Activated CD4-positive, alpha-beta memory T cell treated with anti-CD3 and anti-CD28 coated beads, Interleukin-2, amount 10 ng/mL, durations not matched to agents 7 days and 5 days (primary cell): ENCODE measurements at places on chromosomes 4 and X. TPM values are rescaled to one million over a fixed set of nuclear protein-coding genes. Genes with fewer than 3 reads are reported as not detected.

The OTC gene
- not detected for total RNA-seq

DNA sequence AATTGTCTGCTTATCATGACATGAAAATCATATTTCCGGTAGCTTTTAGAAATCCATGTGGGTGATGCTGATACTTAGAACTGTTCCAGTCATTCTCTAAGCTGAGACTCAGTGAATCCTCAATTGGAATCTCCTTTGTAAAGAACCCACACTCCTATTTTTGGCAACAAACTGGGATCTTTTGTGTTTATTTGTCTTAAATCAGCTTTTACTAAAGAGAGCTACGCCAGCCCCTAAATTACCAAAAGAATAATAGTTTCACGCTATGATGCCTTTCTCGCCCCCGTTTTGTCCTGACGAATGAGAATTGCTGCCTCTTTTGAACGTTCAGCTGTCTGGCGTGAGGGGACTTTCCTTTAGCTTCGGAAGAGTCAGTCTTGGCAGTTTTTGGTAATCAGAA, 195.9 kb downstream of the SHOX start:
- DNase-seq = no peak
- H3K27me3 ChIP-seq = no peaks in the 10 kb centered on the region
- no peaks in the 10 kb centered on the region for H3K4me1 ChIP-seq
- H3K36me3 ChIP-seq = no peaks in the 10 kb centered on the region
- H3K27ac ChIP-seq = no peak overlapping the region

DNA sequence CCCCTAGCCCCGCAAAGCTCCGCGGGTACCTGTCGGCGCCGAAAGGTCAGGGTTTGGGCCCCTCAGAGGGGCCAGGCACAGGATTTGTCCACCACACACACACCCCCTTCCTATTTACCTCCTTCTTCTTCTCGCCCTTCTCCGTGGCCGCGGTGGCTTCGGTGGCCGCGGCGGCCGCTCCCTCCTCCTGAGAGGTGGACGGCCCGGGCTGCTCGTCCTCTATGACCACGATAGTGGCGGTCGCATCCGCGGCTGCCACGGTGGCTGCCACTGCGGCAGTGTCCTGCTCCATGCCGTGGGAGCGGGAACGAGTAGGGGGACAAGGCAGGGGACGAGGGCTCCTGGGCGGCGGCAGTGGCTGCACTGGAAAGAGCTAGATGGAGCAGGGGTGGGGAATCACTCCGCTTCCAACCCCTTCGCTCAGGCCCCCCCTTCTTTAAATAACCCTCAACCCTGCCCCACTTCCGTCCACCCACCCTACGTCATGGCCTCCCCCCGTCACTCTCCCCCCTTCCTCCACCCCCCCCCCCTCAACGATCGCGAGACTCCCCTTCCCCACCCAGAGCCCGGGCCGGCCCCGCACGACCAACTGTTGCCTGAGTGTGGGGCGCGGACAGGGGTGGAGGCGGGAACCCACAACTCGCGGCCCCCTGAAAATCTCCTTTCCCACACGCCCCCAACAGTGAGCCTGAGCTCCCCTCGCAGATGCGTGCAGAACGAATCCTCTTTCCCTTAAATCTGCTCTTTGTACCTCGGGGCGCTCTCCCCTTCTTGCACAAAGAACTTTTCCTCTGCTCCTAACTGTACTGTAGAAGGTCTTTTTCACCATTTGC, at the start of gene SMARCA1:
Gene SMARCA1, minus strand, starts transcription at position 412 of the 833 bp plus-strand sequence. Its CDS starts 120 bp downstream, at position 292.
- peak within 1 kb of the TSS; percentile 57 for H3K4me3 ChIP-seq
- peaks cover 30% of the 10 kb centered on the region for H3K27me3 ChIP-seq
- H3K4me1 ChIP-seq = peaks cover 5% of the 10 kb centered on the region
- DNase-seq = no peak

DNA sequence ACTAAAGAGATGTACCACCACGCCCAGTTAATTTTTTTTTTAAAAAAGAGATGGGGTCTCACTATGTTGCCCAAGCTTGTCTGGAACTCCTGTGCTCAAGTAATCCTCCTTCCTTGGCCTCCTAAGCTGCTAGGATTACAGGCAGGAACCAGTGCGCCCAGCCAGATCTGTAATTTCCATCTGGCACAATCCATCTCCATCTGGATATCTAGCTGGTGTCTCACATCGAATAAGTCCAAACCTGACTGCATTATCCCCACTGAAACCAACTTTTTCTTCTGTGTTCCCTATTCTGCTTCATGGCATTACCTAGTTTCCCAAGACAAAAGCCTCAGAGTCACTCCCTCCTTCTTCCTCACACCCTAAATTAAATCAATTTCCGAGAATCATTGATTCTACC, 125.8 kb upstream of the TEX13C start:
- no peaks in the 10 kb centered on the region for H3K4me1 ChIP-seq
- H3K27ac ChIP-seq = no peak overlapping the region
- H3K4me3 ChIP-seq = no peak overlapping the region
- H3K36me3 ChIP-seq = no peaks in the 10 kb centered on the region

- peaks cover 16% of the 10 kb centered on the region for H3K4me1 ChIP-seq
- H3K27me3 ChIP-seq = peaks cover 46% of the 10 kb centered on the region
- no peak overlapping the region for H3K4me3 ChIP-seq
- no peaks in the 10 kb centered on the region for H3K36me3 ChIP-seq
- H3K27ac ChIP-seq = no peak overlapping the region
Measured at GRCh38 chr4:140056015-140056414, 98.0 kb downstream of the MAML3 start.

- H3K27ac ChIP-seq = peak overlapping the region; percentile 61
- no peaks in the 10 kb centered on the region for H3K27me3 ChIP-seq
- peak; percentile 19 for DNase-seq
- no peak overlapping the region for H3K4me3 ChIP-seq
Measured at GRCh38 chrX:101415180-101416145, 7.4 kb downstream of the HNRNPH2 start.

The GPC3 gene
- total RNA-seq = 0.13 TPM

- H3K27ac ChIP-seq = no peak overlapping the region
- H3K4me3 ChIP-seq = no peak overlapping the region
Measured at GRCh38 chr4:10816571-10816970, 132.0 kb upstream of the CLNK start.

The KCNIP4 gene
- not detected for total RNA-seq

The F11 gene
- not detected for total RNA-seq

DNA sequence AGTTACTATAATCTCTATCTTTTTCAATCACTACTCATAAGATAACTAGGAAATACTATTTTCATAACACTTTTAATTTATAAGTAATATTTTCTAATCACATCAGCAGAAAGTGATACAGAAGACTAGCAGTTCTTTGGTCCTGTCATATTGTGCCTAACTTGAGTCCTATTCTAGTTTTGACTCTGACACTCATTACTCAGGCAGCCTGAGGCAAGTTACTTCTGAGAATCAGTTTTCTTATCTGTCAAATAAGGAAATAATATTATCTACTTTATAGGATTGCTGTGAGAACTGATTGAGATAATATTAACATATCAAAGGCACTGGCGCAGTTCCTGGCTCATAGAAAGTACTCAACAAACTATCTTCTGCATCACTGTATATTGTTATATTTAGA, 17.8 kb downstream of the PITX2 start:
- H3K27me3 ChIP-seq = peaks cover 27% of the 10 kb centered on the region
- H3K27ac ChIP-seq = no peak overlapping the region
- H3K4me1 ChIP-seq = no peaks in the 10 kb centered on the region

The FGD1 gene
- total RNA-seq = 0.08 TPM

DNA sequence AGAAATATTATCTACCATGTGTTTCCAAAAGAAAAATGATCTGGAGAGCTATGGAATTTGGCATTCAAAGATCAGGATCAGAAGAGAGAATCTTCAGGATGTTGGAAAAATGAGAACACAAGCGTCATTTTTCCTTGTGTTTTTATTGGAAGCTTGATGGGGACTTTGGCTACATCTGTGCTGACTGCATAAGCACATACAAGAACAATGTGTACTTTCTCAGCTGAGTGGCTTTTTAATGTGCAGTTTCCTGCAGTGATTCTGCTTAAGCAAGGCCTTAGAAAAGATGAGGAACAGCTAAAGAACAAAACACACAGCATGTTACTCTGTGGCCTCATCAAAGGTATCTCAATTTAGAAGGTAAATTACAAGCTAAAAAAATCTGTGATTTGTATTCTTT, 1039.9 kb downstream of the GLUD2 start:
- H3K4me1 ChIP-seq = no peaks in the 10 kb centered on the region
- H3K27ac ChIP-seq = no peak overlapping the region
- no peaks in the 10 kb centered on the region for H3K36me3 ChIP-seq
- H3K4me3 ChIP-seq = no peak overlapping the region
- DNase-seq = no peak

The SSX4 gene
- not detected for total RNA-seq

DNA sequence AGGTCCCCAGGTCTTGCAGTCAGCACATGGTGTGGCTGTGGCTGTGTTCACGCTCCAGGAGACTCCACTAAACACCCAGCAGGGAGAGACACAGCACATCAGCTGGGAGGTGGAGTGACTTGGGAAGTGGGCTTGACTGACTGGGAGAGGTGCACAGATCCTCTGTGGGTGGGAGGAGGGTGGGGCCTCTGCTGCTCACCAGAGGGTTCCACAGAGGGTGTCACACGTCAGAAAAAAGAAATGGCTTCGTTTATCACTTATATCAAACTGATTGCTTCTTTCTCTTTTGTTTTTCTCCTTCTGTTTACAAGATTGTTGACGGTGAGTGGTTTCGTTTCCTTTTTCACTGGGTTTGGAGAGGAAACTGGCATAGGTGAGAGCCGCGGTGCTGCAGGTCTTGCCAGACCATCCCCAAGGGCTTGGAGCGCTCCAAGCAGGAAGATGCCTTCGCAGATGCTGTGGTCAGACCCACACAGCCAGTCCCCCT, 24.8 kb upstream of the FAM193A start:
- peaks cover 74% of the 10 kb centered on the region for H3K36me3 ChIP-seq
- peaks cover 24% of the 10 kb centered on the region for H3K4me1 ChIP-seq
- no peak overlapping the region for H3K4me3 ChIP-seq
- H3K27me3 ChIP-seq = no peaks in the 10 kb centered on the region
